Mucosa of gallbladder (tissue), 1 donor: ENCODE measurements at places on chromosomes 3 and 15. TPM values are rescaled to one million over a fixed set of nuclear protein-coding genes. Genes with fewer than 3 reads are reported as not detected.

DNA sequence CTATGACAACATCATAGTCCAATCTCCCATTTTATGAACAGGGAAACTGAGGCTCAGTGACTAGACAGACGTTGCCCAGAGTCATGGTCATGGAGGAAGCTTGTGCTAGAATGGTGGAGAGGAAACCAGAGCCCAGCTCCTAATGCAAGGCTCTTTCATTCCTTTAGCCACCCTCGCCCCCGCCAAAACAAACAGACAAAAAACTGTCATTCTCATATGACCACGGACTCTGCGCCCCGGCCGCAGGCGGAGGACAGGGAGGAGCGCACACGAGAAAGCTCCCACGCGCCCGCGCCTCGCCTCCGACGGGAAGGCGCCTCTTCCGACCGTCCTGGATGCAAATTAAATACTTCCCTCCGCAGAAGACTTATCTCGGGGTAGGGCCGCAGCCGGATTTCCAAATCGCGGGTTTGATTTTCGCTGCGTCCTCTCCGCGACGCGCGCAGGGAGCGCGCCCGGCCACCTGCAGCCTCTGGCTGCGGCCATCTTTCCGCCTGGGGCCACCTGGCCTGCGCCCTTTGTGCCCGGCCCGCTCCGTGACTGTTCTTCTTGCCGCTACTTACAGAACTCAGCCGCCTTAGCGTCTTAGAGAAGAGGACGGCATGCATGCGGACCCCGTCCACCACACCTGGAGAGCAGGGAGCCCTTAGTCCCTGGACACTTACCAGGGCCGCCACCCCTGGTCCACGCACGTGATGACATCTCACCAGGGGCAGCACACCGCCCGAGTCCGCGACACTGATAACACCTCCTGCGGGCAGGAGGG is 670 bp upstream of the ATP13A3 start:
- DNase-seq = peak; percentile 31

GRCh38 chr3:179181021-179181472 is 32.9 kb downstream of the PIK3CA start:
- DNase-seq = no peak

CPN2 gene
- 0.12 TPM for total RNA-seq

- no peak for DNase-seq
These were observed 41.3 kb upstream of the RPL32 start for GRCh38 chr3:12882336-12883310.

HTR3E gene
- total RNA-seq = not detected

DNA sequence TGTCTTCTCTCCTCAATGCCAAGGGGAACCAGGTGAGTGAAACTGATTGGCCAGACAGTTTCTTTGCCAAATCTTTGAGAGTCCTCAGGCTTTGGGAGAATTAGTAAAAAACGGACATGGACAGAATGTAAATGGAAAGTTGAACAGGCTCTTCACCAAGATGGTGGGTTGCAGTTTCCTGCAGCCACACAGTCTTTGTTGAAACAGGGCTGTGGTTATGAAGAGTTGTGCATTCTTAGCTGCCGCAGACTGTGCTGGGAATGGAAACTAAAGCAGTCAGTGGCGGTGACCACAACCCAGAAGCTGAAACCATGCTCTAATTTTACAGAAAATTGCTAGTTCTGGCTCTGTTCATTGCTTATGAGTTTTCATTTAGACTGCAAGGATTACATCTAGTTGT is 42.1 kb upstream of the TASOR start:
- no peak for DNase-seq

DNA sequence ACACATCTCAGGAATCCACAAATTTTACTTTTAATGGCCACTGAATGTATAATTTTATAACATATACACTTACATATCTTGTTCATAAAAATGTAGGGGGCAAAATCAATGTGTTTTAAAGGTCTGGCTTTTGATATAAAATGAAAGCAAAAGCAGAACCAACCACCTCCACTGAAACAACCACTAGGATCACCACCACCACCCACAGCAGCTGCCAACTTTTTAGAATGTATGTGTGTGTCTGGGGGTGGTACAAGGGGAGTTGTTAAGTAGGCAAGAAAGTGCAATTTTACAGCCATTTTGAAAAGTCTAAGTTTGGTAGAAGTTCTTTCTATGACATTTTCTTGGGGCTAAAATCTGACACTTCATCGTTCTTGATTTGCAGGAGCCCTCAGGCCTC is 44.0 kb downstream of the OTOL1 start:
- DNase-seq = no peak

ISL2 gene
- total RNA-seq = 0.86 TPM

MESP2 gene
- total RNA-seq = 0.75 TPM

AGTR1 gene
- total RNA-seq = 1.9 TPM

DNA sequence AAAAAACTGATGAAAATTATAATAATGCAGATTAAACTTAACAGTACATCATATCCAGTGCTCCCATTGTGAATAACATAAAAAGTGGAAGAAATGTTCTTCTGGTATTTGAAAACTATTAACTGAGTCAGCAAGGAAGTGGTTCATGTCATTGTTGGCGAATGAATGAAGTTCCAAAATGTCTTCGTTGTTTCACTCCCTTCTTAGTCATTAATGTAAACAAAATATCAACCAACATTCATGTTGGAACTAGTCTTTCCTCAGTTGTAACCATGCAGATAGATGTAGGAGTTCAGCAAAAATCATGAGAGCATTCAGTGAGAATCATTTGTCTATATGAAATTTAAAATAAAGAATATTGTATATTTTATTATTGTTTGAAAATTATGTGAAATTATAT is 44.1 kb upstream of the ICE2 start:
- DNase-seq = no peak

DNA sequence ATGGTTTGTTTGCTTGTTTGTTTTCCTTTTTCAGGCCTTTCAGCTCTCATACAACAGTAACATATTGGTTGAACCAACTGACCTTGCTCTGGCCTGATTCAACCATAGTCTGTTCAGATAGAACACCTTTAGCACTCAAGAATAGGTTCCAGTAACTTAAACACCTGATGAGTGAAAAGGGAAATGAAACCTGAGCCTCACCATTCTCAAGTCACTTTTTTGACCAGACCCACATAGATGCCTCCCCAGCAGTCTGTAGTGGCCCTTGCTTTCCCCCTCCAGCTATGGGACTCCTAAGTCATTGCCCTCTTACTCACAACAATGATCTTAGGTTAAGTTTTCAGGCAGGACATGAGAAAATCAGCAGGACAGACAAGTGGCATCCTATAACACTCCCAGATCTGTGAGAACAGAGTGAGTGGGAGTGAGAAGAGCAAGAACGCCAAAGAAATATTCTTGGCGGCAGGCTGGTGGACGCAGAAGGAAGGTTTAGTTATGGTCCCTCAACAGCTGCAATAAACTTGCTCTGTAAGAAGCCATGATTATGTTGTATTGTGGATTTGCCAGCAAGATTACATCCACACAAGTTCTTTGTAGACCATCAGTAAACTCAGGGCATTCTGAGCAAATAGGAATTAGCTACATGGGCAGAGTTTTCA is 367.5 kb downstream of the MECOM start:
- no peak for DNase-seq
